Stimulated activated CD4-positive, alpha-beta T cell treated with anti-CD3 and anti-CD28 coated beads, Interleukin-4, amount 100 ng/mL, for 4 hours (primary cell): ENCODE measurements at places on chromosomes 7 and 10.

GRCh38 chr10:72001033-72001395 lies 36.8 kb downstream of the CHST3 start:
- no peak for DNase-seq

GRCh38 chr10:62085404-62085803 lies 183.2 kb downstream of the RTKN2 start:
- no peak for DNase-seq

DNA sequence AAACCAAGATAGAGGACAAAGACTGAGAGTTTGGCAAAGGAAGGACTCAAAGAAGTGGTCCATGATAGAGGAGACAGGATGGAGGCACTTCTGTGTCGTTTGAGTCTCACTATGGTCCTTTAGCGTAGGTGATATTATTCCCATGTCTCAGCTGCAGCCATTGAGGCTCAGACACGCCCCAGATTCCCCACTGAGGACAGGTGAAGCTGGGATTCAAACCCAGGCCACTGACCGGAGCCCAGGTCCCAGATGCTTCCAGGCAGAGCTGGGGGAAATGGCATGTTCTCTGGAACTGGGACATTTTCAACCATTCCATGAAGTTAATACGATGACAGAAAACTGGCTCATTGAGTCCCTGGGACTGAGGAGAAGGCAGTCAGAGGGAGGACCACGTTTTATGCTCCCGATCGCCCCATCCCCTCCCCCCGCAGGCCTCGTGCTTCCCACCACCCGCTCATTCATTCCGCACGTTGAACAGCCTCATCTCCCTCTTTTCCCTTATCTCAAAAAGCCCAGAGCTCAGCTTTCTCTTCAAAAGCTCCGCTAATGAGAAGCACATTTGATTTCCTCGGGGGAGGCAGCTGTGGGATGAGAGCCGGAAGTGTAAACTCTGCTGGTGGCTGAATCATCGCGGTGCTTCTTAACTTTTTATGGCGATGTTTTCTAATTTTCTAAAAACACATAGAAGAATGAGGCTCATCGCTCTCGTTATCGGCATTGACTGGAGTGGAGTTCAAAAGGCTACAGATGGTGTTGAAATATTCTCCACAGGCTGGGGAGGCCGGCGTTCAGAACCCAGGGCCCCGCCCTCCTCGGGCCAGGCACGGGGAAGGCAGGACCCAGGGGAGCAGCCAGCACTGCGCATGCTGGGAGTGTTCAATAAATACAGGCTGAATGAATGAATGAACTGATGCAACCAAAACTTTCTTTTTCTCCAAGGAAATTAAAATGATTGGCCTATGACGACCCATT lies 64.0 kb downstream of the OAT start:
- peak; percentile 22 for DNase-seq

DNA sequence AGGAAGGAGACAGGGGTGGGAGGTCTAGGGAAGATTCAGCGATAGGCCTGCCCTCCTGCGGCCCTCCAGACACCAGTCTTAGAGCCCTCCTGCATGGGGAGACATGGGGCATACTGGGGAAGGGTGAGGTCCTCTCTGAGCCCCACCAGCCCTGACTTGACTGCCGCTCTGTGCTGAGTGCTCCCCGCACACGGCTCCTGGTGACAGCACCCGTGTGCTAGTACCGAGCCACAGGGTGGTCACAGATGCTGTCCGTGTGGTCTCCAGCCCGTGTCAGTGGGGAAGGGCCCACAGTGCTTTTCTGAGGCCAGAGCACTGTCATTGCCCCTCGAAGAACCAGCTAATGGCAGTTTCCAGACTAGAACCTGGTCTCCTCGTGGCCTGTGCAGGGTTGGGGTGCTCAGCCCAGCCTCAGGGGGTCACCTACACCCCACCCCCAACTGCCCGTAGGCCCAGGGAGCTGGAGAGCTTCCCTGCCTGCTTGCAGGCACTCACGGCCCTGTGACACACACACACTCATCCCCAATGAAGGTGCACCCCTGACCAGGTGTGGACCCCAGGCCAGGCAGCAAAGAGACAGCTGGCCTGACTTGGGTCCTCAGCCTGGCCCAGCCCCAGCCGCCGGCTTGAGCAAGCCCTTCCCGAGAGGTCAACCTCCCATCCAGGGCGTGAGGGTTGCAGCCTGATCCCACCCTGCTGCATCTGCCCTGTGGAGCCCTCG lies 86.0 kb upstream of the RET start:
- DNase-seq = no peak

DNA sequence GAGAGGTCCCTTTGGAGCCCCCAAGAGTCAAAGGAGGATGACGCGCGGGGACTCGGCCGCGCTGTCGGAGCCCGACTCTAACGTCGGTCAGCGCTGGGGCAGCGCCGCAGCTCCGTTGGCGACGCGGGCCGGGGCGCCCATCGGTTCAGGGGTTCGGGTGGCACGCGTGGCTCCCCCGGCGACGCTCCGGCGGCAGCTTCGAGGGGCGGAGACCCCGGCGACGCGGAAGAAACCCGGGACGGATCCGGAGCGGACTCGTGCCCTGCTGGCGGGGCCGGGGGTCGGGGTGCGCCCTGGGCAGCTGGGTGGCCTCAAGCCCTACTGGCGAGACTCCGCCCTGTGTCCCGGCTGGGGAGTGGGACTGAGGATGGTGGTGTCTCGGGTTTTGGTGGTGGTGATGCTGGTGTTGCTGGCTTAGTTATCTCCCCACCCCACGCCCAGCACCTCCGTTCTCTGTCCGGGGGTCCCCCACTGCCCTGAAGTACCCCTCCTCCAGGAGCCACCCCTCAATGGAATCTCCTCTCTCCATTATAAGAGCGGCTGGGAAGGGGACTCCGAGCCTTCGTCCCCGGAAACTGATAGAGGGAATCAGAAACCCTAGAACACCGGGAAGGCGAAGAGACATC lies at the start of gene NAT16:
Gene NAT16, minus strand, starts transcription at position 164 of the 626 bp plus-strand sequence. CDS start 5,486 bp downstream, outside the sequence.
- DNase-seq = no peak

DNA sequence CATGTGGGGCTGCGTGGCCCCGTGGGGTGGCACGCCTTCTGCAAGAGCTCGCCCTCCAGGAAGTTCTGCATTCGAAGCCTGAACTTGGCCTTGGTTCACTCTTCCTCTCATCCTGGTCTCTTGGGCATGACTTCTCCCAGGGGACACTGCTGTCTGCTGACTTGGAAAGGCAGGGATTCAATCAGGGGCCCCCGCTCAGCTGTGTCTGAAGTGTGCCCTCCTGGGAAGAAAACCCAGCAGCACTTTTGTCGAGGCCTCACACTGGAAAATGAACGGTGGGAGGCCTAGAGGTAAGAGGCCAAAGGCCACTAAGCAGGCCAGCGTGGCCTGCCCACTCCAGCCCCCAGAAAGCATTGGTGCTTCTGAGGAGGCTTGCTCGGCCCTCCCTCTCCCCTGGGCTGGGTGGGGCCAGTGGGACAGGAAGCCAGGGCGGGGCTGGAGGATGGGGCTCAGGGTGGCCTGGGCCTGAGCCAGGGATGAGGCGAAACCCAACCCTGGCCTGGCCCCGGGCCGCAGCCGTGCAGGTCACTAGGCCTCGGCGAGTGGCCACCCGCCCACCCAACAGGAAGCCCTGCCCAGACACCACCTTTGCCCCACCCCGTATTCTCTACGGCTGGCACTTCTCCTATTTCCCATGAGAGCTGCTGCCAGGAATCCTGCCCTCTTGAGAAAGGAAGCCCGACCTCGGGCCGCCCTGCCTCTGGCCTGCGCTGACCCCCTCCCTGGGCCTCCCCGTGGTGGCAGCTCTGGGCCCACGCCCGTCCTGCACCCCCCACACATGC lies 81.1 kb downstream of the ZMIZ1 start:
- DNase-seq = peak; percentile 35

DNA sequence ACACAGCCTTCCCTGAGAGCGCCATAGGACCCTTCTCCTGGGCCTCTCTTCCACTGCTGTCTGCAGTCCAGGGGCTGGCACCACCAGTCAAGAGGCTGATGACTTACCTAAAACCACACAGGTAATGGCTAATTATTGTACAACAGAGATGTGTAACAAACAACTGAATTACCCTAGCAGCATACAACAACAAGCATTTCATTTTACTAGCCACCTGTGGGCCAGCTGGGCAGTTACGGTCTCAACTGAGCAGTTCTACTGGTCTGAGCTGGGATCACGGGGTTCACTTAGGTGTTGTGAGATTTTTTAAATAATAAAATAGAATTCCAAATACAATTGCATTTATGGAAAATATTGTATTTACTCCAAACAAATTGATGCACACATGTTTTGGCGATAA lies 431.9 kb downstream of the TNS3 start:
- no peak for DNase-seq

DNA sequence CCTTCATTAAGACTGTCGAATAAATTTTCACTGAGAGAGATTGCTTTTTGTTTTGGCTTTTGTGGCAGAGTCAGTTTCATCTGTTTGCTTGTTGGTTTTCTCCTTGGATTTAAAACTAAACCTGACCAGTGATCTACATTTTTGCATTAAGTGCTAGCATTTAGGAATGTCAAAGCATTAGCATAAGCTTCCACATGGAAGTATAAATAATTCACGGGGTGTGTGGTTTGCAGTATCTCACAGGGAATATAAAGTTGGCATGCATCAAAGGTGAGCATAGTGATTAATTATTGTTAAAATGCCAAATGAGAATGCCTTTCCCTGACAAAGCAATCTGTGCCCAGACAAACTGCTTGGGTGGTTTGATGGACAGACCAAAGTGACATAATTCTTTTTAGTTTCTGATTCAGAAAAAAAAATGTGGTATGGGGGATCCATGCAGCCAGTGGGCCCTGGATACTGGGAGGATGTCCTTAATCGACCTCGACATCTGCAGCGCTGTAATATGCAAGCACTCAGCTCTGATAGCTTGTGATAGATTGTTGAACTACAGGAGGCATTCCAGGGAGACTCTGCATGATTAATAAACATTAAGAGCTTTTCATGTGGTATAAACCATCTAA lies 339.3 kb upstream of the POM121L12 start:
- no peak for DNase-seq

DNA sequence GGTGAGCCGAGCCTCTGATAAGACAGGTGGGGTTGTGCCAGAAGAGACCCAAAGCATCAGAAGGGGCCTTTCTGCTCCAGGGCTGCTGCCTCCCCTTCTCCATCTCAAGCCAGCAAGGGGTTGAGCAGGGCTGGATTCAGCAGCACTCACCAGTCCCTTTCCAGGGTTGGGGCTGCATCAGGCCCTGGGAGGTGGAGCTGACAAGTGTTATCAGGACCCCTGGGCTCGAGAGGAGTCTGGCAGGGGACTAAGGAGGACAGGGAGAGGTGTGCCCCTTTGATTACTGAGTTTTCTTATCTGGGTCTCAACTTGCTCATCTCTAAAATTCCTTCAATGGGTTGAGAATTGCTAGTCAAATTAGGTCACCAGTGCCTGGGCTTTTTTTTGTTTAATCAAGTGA lies 17.8 kb downstream of the ARHGAP22 start:
- no peak for DNase-seq

DNA sequence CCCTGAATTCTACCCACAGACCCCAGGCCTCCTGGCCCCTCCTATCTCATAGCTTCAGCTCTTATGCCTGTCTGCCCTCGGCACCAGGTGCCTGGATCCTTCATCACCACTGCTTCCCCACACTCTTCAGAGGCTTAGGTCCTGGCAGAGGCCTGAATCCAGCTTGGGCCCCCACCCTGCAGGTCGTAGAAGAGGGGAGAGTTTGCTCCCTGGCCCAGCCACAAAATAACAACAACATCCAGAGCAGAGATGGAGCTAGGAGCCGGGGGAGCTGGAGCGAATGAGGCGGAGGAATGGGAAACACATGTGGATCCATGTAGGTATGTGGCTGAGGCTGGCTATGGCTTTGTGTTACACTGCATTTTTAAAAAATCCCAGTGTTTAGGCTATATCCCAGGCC lies 7.8 kb upstream of the OPN4 start:
- no peak for DNase-seq

DNA sequence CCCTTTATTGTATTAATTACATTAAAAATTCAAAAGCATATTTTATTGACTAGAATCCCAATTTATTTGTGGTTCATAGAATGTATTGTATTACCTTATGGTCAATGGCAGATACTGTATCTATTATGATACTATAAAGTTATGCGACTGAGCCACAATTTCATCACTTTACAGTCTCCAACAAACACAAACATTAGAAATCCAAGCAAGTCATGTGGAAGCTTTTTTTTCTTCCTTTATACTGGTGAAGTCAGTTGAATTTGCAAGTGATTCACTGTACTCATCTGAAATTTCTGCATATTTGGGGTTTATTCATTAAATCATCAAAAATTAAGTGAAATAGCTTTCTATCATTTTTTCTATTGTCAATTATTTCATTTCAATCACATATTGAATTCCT lies 54.3 kb downstream of the BMPER start:
- DNase-seq = no peak

- no peak for DNase-seq
Observed at GRCh38 chr10:61791216-61791615, 110.3 kb upstream of the ARID5B start.

- DNase-seq = no peak
Observed at GRCh38 chr7:108335269-108335918, 120.8 kb downstream of the NRCAM start.

DNA sequence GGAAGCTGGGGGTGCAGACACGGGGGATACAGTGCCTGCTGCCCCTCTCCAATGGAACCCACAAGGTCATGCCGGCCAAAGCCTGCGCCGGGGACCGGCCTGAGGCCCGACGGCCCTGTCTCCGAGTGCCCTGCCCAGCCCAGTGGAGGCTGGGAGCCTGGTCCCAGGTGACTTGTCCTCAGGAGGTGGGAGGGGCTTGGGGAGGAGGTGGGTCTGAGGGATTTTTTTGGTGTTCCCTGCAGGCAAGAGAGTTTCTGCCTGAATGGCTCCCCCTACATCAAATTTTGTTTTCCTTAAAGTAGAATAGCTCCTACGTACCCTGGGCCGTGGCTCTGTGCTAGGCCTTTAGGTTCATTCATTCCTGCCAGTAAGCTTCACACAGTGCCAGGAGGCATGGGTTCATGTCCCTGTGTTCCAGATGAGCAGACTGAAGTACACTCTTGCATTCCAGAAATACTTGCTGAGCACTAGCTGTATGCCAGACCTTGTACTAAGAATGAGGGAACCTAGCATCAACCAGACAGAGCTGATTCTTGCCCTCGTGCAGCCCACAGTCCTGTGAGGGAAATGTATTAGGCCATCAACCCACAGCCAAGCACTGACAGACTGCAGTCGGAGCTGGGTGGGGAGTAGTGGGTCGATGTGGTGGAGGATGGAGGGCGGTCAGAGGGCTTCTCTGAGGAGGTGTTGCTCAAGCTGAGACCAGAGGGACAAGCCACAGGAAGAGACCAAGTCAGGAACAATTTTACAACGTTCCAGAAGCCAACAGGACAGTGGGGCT lies 31.1 kb downstream of the TBATA start:
- no peak for DNase-seq

GRCh38 chr10:123309731-123310130 lies 155.5 kb downstream of the BUB3 start:
- DNase-seq = no peak

DNA sequence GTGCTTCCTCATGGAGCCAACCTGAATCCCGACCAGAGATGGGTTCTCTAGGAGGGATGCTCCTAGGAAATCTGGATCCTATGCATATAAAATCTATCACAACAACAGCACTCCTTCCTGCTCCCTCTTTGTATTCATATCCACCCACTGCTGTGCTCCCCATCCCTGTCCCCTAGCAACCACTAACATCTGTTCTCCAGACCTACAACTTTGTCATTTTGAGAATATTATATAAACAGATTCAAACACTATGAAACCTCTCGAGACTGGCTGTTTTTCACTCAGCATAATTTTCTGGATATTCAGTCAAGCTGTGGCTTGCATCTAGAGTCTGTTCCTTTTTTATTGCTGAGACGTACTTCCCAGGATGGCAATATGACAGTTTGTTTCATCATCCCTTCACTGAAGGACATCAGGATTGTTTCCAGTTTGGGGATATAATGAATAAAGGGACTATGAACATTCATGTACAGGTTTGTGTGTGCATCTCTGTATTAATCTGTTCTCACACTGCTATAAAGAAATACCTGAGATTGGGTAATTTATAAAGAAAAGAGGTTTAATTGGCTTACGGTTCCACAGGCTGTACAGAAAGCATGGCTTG lies 36.0 kb upstream of the PRR15 start:
- no peak for DNase-seq
